ENCODE measurements at places on chromosomes 1 and 21.

DNA sequence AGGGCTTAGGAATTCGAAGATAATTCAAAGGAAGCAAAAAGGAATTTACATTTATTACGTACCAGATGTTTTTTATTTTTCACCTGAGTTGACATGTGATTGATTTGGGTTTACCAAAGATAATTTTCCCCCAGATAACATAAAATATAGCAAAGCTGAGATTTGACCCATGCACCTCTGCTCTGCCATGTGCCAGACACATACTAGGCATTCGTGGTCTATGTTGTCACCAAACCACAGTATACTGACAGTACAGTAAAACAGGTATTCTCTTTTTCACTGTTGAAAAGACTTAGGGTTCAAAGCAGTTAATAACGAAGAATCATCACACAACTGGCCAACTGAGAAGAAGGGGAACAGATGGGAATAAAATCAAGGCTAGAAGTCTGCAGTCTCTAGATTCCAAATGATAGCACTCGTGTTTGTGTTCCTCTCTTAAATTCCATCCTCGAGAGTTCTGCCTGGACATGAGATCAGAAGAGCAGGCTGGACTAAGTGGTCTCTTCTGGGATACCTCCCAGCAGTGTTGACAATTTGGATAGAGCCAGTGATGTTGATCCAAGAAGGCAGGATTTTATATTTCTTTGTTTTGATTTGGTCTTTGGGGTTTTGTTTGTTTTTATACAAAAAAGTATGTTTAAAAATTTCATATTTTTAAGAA, 85.3 kb upstream of the RAVER2 start:
- no peak for DNase-seq

DNA sequence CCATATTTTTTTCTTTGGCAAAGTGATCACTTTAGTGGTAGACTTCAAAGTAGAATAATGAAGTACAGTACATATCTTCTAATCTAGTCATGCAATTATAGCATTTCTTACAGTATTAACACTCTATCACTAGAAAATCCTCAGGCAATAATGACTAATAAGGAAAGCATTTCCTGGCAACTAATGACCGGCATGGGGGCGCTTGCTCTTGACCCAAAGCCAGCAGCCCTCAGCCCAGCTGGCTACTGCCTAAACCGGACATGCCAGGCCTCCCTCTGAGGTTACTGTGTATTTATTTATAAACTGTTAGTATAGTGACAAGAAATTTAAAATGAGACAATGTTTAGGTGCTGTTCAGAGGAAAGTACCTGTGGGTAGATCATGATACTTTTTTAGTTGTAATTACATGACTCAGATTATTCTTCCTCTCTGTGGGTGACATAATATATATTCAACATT, 633.8 kb downstream of the PTPRC start:
- DNase-seq = no peak

DNA sequence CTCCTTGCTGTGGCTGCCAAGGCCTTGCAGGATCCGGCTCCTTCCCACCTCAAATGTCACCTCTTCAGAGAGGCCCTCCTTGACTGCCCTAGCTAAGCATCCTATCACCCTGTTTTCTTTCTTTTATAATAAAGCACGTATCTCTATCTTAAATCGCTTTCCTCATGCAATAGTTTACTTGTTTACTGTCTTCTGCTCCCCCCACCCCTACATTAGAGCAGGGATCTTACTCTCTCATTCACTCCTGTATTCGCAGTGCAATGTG, 36.4 kb downstream of the MYOM3 start:
- DNase-seq = no peak

DNA sequence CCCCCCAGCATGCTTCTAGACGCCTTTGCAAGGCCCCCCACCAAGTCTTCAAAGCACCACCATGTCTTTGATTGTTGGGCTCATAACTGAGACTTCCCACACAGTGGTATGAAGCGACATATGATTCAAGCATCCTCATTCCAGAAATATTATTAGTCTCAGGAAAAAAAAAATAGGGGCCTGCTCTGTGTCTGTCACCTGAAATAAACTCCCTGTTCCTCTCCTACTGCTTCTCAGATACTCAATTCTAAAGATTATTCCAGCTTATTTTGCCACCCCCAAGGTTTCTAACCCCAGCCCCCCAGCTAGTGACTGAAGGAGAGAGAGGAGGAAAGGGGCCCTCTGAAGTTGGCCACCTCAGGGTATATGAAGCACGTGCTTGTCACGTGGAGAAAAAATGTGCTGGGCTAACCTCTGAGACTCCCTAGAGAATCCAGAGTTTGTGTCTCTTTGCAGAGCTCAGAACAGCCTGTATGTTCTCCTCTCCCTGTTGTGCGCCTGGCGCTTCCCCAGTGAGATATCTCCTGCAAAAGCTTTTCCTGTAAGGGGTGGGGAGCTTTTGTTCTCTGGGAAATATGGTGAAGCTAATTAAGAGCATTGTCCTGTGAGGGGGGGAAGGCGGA, 35.9 kb upstream of the RASAL2 start:
- no peak for DNase-seq

DNA sequence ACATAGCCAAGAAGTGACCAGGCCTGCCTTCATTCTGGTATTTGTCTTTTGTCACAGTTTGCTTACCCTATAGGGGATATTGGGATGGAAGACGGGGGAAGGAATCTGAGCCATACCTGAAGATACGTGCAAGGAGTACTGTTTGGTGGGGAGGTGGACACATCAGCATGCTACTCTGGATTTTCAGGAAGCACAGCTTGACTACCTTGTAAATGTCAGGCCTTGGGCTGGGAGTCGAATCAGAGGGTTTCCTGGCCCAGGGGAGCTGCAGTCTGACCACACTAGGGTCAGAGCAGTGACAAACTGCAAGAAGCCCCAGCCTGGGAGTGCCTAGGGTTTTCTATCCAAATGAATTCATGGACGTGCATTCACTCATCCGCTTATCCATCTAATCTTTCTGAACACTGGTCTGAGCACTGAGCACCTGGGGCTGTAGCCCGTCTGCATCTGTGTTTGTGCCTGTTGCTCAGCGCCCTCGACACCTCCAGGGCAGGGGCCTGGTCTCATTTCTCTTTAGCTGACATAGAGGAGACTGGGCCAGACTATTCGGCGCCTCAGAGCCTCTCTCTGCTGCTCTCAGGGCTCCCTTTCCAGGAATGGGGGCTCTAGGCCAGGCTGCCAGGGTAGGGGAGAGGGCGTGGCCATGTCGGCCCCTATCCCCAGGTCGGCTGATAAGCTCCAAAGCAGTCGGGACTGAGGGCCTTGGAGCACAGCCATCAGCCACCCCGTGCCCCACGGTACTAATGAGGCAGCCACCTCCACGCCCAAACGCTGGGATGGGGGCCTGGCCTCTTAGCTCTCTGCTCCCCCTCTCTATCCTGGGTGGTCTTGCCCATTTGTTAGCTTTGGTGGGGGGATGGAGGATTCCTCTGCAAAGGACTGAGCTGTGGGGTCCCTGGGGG, 47.0 kb upstream of the SLC2A1 start:
- no peak for DNase-seq

DNA sequence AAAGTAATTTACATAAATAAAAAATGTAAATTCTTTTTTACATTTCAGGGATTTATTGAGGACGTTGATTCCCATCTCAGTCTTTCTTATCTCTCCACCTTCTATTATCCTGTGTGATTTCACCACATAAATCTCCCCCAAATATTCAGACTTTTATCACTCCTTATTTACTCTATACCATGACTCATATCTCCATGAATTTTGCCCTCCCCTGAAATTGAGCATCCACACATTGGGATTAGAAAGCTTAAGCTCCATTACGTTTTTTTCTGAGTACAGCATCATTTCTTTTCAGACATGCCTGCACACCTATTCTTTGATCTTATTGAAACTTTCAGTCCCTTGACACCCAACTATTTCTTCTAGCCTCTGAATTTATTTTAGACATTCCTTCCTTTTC, 111.2 kb downstream of the IFI44 start:
- DNase-seq = no peak

DNA sequence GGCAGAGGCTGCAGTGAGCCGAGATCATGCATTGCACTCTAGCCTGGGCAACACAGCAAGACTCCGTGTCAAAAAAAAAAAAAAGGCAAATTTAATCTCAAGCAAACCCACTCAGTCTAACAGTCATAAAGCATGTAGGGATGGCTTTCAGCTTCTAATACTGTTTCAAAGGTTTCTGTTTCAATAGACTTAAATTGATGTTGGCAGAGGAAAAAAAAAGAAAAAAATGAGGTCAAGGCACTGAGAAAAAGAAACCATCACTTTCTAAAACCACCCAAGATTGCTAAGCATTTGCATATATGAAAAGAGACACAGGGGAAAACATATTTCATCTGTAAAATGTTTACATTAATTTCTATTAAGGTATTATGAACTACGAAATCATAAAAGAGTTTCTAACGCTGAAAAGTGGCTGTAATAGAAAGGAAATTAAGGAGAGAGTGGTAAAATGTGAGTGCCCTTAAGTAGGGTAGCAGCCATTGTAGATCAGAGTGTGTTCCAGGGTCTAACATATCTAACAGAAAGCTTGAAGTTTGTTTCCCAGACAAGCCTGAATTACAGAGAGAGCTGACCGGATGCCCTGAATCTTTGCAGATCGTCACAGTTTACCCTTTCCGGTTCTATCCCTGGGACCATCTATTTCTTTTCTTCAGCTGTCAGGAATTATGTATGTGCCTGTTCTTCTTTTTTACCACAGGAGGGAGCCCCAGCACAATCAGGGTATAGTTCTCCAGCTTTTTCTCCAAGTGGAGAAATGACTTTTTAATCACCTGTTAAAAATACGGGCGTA, 70.0 kb downstream of the PLD5 start:
- no peak for DNase-seq
